Stimulated activated naive CD4-positive, alpha-beta T cell (primary cell): ENCODE measurements at places on chromosomes 16 and 17.

DNA sequence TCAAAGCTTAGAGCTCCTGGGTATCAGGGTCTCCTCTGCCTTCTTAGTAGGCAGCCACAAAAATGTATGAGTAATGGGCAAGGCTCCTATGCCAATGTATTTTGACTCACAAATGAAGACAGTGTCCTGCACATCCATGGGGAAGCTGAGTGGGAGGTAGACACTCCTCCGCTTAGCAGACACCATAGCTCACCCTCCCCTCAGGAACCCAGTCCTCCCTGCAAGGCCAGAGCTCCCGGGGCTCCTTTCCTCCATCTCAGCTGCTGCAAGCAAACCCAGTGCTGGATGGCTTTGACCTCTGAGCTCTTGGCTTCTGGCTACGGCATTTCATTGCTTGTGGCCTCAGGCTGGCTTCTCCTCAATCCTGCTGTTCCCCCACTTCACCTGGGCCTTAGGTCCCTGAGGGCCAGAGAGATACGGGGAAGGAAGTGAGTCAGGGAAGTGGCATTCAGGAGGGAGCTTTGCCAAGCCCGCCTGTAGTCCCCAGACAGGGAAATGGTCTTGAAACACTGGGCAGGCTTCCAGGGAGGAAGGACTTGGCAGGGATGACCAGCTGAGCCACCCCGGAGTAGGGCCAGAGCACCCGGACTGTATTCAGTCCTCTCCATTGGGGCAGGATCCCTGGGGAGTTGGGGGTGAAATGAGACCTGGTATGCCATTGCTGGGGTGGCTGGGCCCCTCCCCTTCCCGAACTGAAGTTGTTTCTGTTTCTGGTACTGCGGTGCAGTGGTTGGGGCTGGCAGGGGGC lies 4.5 kb downstream of the ABCC3 start:
- DNase-seq: no peak

GRCh38 chr16:81633147-81633619 lies 145.9 kb upstream of the PLCG2 start:
- no peak for DNase-seq

DNA sequence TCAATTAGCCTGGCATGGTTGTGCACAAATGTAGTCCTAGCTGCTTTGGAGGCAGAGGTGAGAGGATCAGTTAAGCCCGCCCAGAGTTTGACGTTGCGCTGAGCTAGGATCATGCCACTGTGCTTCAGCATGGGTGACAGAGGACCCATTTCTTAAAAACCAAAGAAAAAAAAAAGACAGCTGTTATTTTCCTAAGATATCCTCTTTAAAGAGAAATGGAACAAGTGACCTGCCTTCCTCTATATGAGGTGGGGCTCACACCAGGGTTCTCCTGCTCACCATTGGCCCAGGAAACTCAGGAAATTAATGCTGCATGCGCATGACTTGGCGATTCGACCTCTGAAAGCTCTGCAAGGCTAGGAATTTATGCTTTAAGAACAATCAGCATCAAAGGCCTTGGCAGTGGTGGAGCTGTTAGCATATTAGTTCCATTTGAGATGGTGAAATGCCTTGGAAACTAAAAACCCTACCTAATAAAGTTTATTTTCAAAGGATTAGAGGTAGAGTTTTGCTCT lies 108.3 kb downstream of the RBFOX1 start:
- DNase-seq: no peak

DNA sequence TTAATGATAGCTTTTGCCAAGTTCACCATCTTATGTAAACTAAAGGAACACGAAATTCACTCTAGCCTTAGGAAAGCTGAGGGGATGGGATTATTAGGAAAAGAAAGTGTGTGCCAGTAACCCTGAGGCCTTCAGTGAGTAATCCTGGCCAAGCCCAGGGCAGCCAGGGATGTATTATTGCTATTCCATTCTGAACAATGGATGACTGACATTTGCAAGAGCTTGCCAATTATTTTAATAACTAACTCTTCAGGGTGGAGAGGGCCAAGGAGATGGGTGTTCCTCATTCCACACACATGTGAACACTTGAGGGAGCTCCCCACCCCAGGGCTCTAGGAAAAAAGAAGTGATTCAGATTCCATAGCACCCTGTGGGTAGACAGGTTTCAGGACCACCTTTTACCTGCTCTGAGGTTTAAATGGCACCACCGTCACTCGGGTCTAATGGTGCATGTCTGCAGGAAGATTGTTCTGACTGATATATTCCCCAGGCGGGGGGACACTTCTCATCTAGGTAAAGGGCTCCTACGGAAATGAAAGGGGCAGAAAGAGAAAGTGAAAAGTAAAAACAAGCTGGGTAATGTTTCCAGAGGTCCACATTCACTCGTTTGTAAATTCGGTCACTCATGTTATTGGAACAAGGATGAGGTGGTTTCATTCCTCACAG lies 41.5 kb downstream of the TK2 start:
- no peak for DNase-seq

GRCh38 chr16:85751698-85752501 lies 1.0 kb upstream of the C16orf74 start:
- DNase-seq: no peak

DNA sequence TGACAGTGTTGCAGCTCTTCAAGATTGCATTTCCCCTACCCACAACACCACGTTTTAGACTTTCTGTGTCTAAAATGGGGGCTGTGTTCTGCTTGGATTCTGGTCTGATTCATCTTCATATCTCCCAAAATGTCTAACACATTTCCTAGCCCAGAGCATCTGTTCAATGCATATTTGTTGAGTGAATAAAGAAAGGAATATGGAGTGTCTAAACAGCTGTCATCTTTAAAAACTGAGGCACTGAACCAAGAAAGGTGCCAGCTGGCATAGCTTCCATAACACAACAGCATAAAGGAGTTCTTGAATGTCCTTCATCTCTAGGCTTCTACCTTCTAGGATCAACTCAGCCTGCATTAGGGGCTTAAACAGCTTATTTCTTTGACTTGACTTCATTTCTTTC lies 67.4 kb downstream of the CDH11 start:
- DNase-seq: no peak

DNA sequence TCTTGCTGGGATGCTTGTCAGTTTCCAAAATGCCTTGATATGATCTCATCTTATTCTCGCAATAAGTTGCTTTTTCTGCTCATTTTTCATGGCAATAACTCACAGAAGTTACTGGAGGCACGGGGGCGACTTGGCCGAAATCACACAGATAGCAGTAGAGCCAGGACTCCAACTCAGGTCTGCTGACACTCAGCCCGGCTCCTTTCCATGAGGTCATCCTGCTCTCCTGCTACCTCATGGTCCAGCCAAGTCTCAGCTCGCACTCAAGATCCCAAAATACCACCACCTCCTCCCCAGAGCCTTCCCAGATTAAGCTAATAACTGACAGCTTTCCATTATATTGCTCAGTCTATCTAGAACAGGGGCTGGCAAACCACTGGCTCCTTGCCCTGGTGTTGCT lies 269.5 kb downstream of the MAP2K4 start:
- no peak for DNase-seq

GRCh38 chr17:48733632-48734328 lies 5.2 kb upstream of the HOXB13 start:
- no peak for DNase-seq

GRCh38 chr17:42117397-42118125 lies 3.6 kb downstream of the KAT2A start:
- no peak for DNase-seq

GRCh38 chr16:20175358-20175757 lies 101.7 kb upstream of the GPR139 start:
- no peak for DNase-seq

- peak; percentile 63 for DNase-seq
Observed at GRCh38 chr16:711548-712320, 3.2 kb upstream of the METRN start.

GRCh38 chr17:39533891-39534290 lies 72.6 kb downstream of the CDK12 start:
- DNase-seq: no peak

GRCh38 chr17:79754370-79754769 lies 23.6 kb upstream of the CBX2 start:
- DNase-seq: no peak

- peak; percentile 2 for DNase-seq
Observed at GRCh38 chr16:85759631-85760419, 8.9 kb upstream of the C16orf74 start.

- no peak for DNase-seq
Observed at GRCh38 chr16:85956426-85956825, 57.5 kb downstream of the IRF8 start.

- no peak for DNase-seq
Observed at GRCh38 chr16:314795-315299, 31.9 kb downstream of the PDIA2 start.

GRCh38 chr17:73434154-73434553 lies 122.4 kb upstream of the CDC42EP4 start:
- DNase-seq: no peak

GRCh38 chr17:20218272-20218671 lies 209.1 kb downstream of the SPECC1 start:
- DNase-seq: no peak

DNA sequence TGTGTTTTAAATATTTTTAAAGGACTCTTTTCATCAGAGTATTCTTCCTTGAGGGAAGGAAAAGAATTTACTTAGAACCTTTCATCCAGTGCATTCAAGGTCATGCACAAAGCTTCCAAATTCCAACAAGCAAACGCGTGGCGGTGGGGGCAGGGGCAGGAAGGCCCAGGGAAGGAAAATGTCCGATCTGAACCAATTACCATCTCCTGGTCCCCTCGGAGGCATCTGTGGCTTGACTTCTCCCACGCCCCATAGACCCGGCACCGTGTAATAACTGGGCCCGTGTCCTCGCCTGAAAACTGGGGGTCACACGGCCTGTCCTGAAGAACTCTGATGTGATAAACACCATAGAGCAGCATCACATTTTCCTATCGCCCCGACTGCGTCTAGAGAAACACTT lies 18.3 kb downstream of the MEAK7 start:
- DNase-seq: no peak
